ENCODE measurements at places on chromosomes 11 and 22. TPM values are rescaled to one million over a fixed set of nuclear protein-coding genes. Genes with fewer than 3 reads are reported as not detected.

DNA sequence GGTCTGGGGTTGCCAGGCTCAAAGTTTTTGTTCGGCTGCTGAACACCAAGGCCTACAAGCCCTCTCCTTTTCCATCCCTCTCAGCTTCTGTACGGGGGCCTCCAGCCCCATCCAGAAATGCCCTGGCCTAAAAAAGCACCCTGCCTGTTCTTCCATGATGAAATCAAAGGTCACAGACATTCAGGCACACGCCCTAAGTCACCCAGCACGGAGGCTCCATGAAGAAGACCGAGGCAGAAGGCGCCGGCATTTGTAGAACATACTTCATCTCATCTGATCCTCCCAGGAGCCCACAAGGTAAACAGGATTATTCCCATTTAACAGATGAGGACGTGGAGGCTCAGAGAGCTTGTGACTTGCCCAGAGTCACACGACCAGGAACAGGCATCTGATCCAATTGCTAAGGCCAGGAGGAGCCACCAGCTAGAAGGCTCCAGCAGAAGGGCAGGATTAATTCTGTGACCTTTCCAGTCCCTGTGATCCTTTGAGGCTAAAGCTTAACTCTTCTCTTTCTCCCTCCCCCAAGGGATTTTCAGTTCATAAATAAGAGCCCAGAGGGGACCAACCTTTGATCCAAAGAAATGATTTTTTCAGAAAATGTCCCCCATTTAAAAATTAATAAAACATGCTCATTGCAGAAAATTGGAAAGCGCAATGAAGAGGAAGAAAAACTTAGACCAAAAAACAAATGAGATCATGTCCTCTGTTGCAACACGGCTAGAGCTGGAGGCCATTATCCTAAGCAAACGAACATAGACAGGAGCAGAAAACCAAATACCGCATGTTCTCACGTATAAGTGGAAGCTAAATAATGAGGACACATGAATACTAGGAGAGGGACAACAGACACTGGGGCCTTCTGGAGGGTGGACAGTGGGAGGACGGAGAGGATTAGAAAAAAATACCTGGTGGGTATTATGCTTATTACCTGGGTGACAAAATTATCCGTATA lies 38.7 kb downstream of the CYTH4 start:
- DNase-seq, result no peak

DNA sequence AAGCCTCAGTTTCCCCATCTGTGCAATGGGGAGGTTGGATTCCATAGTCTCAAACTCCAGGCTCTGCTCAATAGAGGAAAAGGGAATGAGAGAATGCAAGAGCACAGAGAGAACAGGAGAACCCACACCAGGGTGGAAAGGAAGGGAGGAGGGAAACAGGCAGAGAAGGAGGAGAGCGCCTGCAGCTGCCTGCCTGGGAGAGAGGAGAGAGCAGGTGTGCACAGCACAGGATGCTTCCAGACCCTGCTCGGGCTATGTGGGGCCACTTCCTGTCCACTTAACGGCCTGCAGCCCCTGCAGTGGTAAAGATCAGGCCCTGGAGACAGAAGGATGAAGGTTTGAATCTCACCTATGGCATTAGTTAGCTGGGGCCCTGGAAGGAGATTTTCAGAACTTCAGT lies 12.3 kb downstream of the LRRC32 start:
- DNase-seq, result no peak

GRCh38 chr11:130396965-130397364 lies 31.4 kb downstream of the ADAMTS8 start:
- no peak for DNase-seq

DNA sequence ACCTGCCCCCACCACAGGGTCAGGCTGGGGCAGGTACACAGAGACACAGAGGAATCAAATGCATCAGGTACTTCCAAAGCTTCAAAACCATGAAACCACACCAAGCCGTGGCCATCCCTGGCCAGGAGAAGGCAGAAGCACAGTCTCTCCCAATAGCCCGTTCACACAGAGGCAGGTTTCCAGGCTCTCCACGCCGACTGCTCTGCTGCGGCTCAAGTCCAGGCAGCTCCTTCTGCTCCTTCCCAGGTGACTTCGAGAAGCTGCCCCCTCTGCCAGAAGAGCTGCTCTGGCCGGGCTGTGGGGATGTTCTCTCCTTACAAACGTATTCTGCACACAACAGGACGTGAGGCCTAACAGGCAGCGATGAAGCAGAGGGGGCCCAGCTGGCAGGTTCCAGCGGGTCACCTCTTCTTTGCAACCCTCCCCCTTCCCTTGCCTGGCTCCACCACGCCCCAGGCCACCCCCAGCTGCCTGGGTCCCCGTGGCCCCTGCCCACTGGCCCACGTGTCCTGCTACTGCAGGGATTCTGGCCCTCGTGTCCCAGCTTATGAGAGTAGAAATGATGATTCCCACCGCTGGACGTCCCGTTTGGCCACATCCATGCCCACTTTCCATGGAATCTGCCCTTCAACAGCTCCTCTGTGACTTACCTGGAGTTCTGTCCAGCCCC lies 26.1 kb downstream of the BRD1 start:
- no peak for DNase-seq

The CYP2D6 gene
- not detected for total RNA-seq

The SLC6A5 gene
- total RNA-seq, result not detected

The ACCS gene
- total RNA-seq, result 32.3 TPM
